ENCODE measurements at places on chromosomes 7 and 10.

GRCh38 chr7:129041142-129042085, 13.5 kb downstream of the TNPO3 start:
- no peak for DNase-seq

- no peak for DNase-seq
Measured at GRCh38 chr10:24215196-24215595, 6.3 kb downstream of the KIAA1217 start.

DNA sequence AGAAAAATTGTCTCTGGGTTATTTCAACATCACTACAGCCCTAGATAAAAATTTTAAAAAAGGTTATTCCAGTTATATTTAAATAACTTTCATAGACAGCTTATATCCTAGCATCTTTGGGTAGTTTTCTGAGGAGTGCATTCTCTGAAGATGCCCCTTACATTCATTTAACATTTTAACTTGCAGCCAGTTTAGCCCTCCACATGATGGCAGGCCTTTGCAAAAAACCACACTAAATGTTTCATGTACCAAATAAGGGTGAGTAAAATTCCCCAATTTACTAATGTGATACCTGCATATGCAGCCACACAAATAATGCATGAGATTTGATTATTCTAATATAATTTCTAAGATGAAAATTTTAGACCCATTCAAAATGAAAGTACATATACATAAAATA, 108.4 kb upstream of the ZWINT start:
- no peak for DNase-seq

DNA sequence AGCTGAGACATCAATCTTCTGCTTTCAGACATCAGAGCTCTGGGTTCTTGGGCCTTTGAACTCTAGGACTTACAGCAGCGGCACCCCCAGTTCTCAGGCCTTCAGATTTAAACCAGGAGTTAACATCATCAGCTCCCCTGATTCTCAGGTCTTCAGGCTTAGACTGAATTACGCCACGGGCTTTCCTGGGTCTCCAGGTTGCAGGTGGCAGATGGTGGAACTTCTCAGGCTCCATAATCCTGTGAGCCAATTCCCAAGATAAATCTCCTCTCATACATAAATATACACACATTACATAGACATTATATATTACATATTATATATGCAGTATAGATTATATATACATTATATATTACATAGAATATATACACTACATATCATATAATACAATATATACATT, 408.9 kb upstream of the AUTS2 start:
- no peak for DNase-seq

DNA sequence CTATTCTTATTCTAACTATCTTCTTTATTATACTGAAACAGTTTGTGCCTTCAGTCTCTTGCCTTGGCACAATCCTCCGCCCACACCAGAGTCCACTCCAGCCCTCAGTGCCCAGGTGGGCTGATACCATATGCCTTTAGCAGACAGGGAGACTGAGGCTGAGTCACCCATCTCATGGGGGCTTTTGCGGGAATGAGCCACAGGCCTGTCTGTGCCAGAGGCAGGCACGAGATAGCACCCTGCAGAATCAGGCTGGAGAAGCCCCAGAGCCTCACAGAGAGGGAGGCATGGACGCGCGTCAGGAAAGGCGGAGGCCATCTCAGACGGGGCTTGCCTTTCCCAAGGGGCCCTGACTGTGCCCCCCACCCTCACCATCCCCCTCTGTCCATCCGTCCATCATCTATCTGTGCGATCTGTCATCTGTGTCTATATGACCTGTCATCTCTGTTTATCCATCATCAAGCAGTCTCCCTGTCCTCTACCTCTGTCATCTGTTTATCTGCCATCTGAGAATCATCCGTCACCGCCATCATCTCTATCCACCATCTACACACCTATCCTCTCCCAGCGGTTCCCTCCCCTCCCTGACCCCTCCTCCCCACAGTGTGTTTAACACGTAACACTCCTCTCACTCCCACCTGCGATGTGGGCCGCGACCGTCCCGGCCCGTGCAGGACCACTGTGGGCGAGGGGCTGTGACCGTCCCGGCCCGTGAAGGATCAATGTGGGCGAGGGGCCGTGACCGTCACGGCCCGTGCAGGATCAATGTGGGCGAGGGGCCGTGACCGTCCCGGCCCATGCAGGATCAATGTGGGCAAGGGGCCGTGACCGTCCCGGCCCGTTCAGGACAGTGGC, 7.3 kb upstream of the ADAP1 start:
- no peak for DNase-seq

- no peak for DNase-seq
Measured at GRCh38 chr10:36202881-36203280, 560.8 kb upstream of the FZD8 start.

DNA sequence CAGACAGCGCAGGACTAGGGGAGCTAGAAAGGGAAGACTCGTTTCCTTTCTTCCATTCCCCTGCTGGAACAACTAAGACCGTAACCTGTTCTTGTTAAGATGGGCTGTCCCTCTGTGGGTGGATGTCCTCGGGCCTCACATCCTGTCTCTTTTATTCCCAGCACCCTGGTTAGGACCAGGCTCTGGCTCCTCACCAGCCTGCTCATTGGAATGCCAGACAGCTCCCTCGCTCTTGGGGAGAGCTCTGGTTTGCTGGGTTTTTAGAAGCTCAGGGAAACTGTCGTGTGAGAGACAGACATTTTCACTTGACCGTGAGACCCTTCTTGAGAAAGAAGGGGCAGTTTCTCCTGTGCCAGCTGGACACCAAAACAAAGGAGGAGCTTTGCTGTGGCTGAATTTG, 58.1 kb upstream of the HABP2 start:
- no peak for DNase-seq

- DNase-seq = no peak
Measured at GRCh38 chr7:139842401-139843210, 13.5 kb downstream of the TBXAS1 start.

- no peak for DNase-seq
Measured at GRCh38 chr7:133070562-133070961, 11.3 kb downstream of the CHCHD3 start.

DNA sequence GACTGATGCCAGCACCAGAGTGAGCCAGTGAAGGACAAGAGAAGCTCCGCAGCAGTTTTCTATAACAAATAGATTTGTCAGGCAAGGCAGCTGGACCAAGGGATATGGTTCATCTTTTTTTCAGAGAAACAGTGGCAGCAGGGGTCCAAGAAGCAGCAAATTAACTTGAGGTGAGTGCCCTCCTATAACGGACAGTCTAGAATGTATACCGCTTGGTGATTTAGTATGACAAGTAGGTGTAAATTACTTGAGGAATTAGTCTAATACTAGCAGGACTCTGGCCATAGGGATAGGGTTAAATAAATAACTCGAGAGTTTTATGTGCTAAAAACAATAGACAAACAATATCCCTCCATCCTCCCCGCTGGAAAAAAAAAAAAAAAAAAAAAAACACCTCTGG, 153.0 kb upstream of the WNT16 start:
- no peak for DNase-seq

DNA sequence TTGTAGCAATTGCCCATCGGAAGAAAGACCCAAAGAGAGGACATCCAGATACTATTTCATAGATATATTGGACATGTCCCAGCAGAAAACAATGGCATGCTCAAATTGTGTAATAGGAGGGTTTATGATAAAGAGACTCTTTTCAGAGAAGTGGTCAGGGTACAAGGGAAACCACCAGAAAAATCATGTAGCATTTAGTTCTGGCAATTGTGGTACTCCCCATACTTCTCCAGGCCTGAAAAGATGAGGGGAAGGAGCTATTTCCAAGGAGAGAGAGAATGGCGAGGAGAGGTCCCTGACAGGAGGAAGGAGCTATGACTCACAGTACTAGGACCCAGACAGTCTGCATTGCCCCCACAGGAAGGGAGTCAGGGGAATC, 68.4 kb upstream of the ADO start:
- no peak for DNase-seq

DNA sequence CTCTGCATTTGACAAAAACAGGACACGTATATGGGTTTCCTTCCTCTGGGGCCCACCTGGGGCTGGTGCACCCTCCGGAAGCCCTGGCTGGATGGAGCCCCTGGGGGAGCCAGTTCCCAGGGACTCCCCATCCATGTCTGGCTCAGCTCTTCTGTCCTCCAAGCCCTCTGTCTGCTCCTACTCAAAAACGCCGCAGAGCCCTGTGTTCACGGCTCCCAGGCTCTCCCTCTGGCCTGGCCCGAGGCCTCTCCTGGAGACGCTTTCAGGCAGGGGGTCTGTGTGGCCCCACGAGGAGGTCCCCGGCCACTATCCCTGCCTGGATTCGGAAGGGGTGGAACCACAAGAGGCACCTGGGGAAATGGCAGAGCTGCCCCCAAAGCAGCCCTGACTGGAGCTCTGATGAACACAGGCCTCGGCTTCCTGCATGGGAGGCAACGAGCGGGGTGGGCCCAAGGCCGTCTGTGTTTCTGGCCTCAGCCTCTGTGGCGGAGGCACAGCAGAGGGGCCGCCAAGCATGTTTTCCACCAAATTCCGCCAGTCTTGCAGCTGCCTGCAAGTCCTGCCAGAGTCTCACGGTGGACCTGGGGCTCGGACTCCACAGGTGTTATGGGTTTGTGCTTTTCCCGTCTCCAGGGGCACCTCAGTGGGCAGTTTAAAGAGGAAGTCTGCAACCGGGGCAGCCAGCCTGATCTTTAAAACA, 22.6 kb upstream of the INPP5A start:
- DNase-seq = no peak

- DNase-seq = no peak
Measured at GRCh38 chr7:75878312-75878768, 494 bp upstream of the RHBDD2 start.

DNA sequence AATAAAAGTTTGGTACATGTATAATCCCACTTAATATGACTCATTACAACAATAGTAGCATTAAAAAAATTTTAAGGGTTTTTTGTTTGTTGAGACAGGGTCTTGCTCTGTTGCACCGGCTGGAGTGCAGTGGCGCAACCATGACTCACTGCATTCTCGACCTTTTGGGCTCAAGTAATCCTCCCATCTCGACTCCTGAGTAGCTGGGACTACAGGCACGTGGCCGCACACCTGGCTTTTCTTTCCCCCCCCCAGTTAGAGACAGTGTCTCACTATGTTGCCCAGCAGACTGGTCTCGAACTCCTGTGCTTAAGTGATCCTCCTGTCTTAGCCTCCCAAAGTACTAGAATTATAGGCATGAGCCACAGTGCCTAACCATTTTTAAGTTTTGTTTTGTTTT, 40.7 kb downstream of the KMT2C start:
- DNase-seq = no peak

Data from activated naive CD4-positive, alpha-beta T cell (primary cell).